ENCODE measurements at places on chromosomes 12 and 14.
A peak's percentile ranks its signal among the peaks of the same experiment; 100 is the strongest.

DNA sequence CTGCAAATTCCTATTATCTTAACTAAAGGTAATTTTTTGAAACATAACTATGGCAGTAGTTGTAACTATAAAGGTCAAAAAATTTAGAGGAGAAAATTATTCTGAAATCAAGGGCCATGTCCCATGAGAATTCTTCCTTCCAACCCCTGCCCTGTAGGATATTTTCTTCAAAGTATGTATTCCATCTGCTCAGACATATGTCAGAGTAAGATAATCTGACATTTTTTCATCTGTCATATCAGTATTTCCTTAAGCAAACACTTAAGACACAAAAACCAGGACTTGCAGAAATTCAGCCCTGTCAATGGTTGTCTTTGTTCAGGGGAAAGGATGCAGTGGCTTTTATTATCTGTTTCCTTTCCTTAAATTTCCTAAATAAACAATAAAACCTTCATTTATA, 36.3 kb downstream of the ACSS3 start:
- DNase-seq, result no peak

DNA sequence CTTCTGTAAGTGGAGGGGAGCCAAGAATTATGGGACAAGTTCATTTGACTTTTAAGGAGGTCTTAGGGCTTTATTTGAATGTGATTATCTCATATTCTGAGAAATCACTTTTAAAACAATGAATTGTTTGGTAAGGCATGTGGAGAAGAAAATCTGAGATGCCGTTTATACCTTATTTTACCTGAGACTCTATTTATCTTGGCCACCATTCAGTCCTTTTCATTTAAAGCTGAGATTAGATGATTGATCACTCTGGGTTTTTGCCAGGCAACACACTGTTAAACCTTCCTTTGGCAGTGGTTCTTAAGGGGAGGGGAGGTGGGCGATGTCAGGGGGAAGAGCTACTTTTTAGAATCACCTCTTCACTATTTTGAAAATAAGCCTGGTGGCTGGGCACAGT, 11.4 kb downstream of the CAND1 start:
- DNase-seq, result no peak

- DNase-seq, result peak; percentile 20
Measured at GRCh38 chr12:64781280-64782190, 22.3 kb upstream of the GNS start.

- no peak for DNase-seq
Measured at GRCh38 chr14:56046546-56046945, 71.7 kb upstream of the PELI2 start.

DNA sequence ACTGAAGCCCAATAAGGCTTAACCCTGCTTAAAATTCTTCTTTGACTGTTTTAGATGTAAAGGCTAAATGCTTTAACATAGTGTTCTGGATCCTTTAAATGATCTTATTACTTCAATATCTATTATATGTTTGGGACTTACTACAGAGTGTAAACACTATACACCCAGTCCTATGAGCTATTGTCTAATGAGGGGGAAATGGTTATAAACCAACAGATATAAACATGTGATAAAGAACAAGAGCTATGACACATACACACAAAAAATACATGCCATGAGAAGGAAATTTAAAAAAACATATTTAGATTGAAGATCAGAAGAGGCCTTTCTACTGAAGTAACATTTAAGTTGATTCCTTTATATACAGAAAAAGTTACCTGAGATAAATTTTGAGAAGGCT, 505.1 kb downstream of the FOXG1 start:
- no peak for DNase-seq

GRCh38 chr12:11780521-11781101, 131.1 kb downstream of the ETV6 start:
- no peak for DNase-seq

DNA sequence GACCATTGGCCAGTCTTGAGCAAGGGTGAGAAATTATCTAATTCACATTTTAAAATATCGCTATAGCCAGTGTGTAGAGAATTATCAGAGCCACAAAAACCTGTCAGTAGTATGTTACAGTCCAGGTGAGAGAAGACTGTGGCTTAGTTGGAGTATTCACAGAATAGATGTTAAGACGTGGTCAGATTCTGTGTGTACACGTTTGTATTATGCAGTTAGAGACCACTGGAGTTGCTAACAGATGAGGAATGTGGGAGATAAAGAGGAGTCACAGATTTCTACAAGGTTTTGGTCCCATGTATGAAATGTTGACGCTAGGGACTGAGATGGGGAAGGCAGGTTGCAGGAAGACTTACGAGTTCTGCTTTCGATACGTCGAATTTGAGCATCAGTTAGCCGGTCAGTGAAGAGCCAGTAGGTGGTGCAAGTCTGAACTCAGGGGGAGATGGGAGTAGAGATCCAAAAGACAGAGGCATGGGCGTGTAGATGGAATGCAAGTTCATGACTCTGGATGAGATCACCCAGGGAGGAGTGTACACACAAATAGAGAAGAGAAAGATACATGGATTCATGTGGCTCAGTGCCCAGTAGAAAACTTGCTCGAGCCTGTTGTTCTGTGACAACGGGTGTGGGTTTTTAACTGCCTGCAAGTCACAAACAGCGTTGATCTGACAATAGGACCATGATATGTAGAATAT, 114.8 kb upstream of the FLRT2 start:
- peak; percentile 78 for DNase-seq

- no peak for DNase-seq
Measured at GRCh38 chr12:121797937-121798786, 4.7 kb upstream of the RHOF start.

GRCh38 chr12:76422543-76423438, 74.6 kb upstream of the BBS10 start:
- no peak for DNase-seq

GRCh38 chr14:66072190-66073084, 413.7 kb upstream of the CCDC196 start:
- DNase-seq, result no peak

All from kidney capillary endothelial cell (primary cell).